RWPE1 (cell line): ENCODE measurements at places on chromosomes 11 and 22.

GRCh38 chr11:65917077-65917433 is 1.8 kb downstream of the C11orf68 start:
- no peak for DNase-seq

DNA sequence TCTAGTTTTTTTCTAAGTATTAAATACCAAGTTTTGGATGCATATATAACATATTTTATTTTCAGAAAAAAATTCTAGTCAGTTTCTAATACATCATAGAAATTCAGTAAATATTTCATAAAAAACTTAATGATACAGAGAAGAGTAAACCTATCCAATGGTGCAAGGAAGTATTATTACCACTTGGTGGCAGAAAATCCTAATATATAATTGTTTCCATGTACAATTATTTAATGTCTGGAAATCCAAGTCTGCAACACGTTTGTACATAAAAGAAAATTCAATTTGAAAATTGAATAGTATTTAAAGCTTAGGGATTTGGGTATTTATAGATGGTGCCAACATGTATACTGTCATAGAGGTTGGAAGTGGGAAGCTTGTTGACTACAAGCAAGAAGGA is 127.0 kb downstream of the TRPC6 start:
- DNase-seq = no peak

DNA sequence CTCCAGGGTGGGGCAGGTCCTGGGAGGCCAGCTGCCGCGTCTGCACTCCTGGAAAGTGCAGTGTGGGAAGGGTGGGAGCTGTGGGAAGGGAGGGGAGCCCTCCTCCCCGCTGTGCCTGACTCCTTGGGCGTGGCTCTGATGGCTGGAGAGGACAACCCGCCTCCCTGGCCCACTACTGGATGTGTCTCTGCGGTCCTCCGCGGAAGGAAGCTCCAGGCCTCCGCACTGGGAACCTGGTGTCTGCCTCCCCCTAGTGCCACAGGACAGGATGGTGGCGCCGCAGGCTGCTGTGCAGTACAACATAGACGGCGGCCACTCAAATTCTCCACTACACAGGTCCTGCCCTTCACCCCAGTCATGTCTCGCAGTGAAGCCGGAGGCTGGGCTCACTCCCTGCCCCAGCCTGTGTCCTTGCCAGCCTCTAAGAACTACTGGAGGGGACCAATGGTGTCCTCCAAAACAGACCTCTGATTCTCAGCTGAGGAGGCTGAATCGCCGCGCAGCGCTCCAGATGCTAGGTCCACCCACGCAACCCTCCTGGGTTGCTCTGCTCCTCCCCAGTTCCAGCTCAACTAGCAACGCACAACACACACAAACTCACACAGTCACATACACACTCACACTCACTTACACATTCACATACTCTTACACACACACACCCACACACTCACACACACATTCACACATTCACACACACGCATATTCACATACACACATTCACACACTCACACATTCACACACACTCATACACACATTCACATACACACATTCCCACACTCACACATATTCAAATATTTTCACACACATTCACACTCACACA is 12.4 kb upstream of the DSCAML1 start:
- peak; percentile 41 for DNase-seq

DNA sequence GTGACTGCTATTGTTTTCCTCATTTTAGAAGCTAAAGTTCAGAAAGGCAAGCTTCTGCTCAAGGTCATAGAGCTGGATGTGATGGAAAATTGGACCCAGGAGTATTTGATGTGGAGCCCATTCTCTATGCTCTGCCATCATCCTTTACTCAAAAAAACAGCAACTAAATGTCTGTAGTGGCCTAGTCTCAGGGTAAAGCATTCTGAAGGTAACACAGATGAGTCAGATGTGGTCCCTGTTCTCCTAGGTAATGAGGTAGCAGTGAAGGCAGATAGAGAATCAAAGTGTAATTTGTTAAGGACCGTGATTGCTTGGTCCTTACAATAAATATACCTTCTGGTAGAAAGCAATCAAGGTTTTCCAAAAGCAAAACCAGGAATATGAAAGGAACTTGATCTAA is 84.4 kb upstream of the SPON1 start:
- DNase-seq = no peak

GRCh38 chr11:117187799-117188481 is 9.4 kb downstream of the SIDT2 start:
- DNase-seq = no peak

DNA sequence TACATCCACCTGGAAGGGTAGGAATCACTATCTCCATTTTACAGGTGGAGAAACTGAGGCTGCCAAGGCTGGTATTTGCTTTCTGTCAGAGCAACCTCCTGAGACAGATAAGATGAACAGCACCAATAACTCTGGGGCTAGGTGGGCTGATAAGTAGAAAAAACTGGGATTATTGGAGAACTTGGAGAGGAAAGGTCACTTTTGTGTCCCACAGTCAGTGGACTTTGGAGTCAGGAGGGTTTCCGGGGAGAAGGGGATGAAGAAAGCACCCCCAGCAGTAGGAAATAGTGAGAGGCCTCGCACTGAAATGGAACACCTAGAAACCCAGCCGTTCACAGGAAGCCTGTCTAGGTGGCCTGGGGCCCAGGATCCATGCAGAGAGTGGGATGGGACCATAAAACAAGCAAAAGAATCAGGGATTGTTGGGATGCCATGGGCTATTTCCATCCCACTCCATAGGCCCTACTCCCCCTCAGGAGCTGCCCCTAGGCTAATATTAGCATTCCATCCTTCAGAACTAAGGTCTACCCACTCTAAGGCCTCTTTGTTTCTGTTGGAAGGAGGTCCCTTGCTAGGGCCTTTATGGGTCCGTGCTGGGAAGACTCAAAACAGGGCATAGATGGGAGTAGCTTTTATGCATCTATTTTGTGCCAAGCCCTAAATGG is 31.0 kb upstream of the FCHSD2 start:
- DNase-seq = no peak

GRCh38 chr22:37316875-37317371 is 34.6 kb downstream of the CYTH4 start:
- peak; percentile 88 for DNase-seq

GRCh38 chr11:126992804-126993111 is 7.8 kb downstream of the KIRREL3 start:
- DNase-seq = no peak
